ENCODE measurements at places on chromosomes 16 and 17.

- DNase-seq: no peak
These were observed 5.4 kb upstream of the TBX21 start for GRCh38 chr17:47727704-47728036.

DNA sequence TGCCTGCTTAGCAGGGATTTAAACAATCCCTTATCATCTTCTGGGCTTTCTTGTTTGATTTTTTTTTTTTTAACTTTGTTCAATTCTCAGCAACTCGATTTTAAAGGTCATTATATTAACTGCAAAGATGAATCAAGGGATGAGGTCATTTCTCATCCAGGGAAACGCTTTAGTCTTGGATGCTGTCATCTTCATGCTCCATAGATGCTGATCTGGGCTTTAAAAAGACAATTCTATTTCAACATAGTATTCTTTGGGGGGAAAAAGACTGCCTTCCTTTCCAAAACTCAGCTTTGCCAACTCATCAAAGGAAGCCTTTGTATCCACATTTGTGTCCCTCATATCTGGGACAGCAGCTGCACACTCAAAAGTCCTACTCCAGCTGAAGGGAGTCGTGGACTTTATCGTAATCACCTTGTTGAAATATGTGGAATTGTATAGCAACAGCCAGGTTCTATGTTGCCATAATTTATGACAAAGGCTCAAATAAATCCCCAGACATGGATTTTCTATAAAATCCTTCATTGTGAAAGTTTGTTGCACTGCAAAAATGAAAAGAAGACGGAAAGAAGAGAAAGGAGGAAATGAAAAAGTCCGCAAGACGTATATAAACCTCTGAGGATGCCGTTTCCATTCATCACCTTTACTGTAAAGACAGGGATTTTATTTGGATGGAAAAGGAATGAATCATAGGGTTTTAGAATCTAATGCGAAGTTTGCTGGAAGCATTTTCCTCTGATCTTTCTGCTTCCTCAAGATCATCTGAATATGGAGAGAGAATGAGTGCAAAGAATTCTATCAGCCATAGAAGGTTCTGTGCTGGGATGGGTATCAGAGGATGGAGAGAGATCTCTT lies 48.6 kb upstream of the XYLT1 start:
- DNase-seq: no peak

GRCh38 chr17:14304222-14304772 lies 3.4 kb downstream of the HS3ST3B1 start:
- DNase-seq: no peak

- DNase-seq: no peak
These were observed 6.0 kb downstream of the HAGHL start for GRCh38 chr16:732936-733335.

DNA sequence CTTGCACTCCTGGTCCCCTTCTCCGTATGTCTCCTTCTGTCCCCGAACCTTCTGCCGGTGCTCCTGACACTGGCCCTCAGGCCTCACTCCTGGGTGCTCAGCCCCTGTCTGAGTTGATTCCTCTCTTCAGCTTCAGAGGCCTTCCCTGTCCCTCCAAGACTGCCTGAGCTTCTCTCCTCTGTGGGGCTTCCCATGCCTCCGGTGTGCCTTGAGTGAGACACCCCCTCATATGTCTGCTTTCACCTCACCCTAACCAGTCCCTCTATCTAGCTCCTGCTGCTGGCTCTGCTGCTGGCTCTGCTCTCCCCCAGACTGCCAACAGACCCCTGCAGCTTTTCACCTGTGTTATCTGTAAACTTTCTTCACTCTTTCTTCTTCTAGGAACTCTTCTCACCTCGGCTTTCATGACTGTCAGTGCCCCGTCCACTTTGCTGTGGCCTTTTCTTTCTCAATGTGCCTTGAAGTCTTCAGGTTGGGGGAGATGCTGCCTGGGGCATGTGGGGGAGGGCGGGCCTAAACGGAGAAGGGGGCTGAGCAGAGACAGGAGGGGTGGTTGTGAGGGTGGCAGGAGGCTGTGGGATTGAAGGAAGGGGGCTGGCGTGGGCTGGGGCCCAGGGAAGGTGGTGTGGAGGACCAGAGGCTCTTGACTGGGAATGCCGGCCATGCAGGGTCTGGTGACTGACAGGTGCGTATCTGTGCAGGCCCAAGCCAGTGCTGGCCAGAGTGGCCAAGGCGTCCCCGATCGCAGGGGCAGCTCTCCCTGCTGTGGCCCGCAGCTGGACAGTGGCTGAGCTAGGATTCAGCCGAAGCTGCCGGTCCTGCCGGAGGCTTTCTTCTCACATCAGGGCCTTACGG lies 81.3 kb downstream of the METRNL start:
- no peak for DNase-seq

- DNase-seq: no peak
These were observed 4.2 kb downstream of the CCL3 start for GRCh38 chr17:36085765-36086164.

DNA sequence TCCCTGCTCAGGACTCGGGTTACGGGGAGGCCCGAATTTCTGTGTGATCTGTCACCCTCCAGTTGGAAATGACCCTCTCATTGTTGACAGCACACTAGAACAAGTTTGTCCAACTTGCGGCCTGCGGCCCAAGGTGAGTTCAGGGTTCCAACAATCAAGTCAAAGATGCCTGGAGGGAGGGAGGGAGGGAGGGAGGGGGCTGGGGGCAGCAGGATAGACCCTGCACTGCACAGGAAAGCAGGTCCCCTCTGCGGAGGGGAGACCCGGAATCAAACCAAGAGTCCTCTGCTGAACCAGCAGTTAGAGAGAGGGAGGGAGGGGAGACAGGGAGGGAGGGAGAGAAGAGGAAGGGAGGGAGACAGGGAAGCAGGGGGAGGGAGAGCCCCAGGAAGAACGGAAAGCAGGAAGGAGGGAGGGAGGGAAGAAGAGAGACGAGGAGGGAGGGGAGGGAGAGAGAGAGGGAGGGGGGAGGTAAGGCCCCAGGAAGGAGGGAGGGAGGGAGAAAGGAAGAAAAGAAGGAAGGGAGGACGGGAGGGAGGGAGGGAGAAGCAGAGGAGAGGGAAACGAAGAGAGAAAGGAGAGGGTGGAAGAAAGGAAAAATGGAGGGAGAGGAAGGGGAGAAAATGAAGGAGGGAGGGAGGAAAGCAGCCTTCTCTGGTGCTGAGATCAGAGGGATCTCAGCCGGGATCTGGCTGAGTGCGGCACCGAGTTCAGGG lies 96.7 kb upstream of the CDH5 start:
- DNase-seq: no peak

GRCh38 chr17:13919818-13920217 lies 149.5 kb upstream of the COX10 start:
- no peak for DNase-seq

DNA sequence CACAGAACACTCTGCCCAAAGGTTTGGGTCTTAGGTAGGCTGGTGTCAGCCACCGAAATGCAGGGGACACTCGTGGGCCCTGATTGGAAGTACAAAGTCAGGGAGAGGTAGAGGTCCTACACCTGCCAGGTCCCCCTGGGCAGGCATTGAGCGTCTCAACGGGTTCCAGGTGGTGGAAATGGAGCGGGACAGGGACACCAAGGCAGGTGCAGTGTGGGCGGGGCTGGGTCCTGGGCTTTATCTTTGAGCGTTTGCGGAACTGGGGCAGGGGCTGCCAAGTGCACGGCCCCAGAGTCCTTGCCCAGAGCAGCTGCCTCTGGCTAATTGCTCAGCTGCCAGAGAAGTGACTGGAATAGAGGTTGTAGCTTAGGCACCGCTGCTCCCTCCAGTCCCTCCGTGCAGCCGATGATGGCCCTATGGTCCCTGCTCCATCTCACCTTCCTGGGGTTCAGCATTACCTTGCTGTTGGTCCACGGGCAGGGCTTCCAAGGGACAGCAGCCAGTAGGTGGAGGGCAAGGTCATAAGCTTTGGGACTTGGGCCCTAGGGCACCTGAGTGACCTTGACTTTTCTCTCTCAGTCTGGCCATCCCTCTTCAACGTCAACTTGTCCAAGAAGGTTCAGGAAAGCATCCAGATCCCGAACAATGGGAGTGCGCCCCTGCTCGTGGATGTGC lies at the start of gene ZACN:
Gene ZACN (plus strand): TSS at position 323 of the 675 bp plus-strand sequence. CDS start 83 bp downstream, at position 406.
- DNase-seq: no peak

Data from T1000 (cell line).